ENCODE measurements at places on chromosomes 3 and 15.

- DNase-seq, result no peak
These were observed 11.5 kb downstream of the SEMA3F start for GRCh38 chr3:50166620-50167019.

GRCh38 chr15:42226648-42227047, 18.5 kb upstream of the VPS39 start:
- no peak for DNase-seq

GRCh38 chr3:156952011-156952410, 125.9 kb downstream of the LEKR1 start:
- no peak for DNase-seq

DNA sequence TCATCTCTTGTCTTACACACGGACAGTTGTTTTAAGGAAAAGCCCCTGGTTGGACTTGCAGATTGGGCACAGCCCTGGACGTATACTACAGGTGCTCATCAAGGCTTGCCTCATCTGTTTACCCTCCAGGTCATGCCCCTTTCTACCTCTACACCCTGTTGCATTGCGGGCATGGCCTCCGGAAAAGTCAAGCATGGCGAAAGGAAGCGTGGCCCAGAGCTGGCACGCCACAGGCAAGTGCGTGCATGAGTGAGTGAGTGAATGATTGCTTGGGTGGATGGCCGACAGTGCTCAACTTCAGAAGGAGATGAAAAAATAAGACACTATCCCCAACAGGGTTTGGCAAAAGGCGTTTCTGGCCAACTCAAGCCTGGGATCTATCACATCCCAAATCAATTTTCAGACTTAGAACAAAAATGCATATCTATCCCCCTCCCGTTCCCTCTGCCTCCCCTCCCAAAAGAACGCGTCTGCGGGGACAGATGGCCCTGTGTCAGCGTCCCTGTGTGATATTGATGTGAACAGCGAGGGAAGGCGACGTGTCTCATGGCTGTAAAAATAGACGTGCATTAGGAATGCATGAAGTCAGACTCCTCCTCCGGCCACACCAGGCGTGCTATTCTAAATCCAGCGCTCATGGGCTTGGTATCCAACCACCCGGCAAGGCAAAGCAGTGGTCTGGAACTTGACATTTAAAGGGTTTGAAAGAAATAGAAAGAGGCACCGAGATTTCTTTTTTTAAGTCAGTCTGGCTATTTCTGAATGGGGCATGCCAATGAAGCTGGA, 96.0 kb downstream of the RPLP1 start:
- no peak for DNase-seq

DNA sequence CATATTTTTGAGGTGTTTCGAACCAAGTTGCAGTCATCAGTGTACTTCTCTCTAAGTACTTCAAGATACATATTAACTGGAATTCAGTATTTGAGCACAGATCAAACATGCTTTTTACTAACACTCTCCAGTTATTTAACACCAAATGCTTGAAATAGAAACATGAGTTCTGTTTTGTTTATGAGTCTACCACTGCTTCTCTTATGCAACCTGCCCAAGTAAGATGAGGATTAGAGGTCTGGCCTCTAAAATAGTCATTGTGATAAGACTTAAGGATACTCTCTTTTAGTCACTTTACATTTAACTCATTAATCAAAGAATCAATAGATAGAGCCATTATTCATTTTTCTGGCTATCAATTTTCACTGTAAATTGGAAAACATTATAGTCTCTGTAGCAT, 156.2 kb upstream of the THRB start:
- DNase-seq, result no peak

GRCh38 chr15:58666957-58667356, 82.5 kb downstream of the ADAM10 start:
- no peak for DNase-seq

GRCh38 chr15:60135961-60136360, 131.8 kb downstream of the FOXB1 start:
- no peak for DNase-seq

Measured in LoVo (cell line).